ENCODE measurements at places on chromosomes 4 and X.

GRCh38 chr4:152896811-152897210, 39.3 kb upstream of the FHDC1 start:
- DNase-seq: peak; percentile 15

DNA sequence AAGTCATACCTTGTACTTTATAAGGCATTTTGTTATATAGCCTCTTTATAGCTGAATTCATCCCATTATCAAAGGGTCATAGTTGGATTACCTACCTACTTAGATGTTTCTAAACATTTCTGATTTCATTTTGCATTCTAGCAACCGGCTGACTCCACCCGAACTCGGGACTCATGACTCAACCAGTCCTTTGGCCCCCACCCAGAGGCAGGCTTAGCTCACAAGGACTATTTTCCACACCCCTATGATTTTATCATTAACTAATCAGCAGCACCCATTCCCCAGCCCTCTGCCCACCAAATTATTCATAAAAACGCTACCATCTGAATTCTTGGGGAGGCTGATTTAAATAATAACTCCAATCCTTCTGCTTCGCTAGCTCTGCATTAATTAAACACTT, 79.9 kb upstream of the EGFL6 start:
- DNase-seq: peak; percentile 72

DNA sequence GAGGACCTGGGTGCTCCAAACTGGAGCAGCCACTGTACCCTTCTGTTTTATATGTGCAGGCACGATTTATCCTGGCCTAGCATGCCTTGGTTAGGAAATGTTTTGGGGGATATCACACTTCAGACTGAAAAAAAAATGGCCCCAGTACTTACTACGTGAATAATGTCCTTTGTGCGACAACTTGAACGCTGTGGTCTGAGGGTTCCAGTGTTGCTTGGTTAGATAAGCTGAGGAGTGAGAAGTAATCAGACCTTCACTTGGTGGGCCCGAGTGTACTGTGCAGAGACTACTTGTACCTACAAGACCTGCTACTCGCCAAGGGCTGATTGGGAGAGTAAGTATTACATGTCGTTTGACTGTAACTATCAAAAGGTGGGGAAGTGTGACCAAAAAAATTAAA, 678 bp downstream of the DNAAF6 start:
- no peak for DNase-seq

GRCh38 chrX:34197946-34198345, 65.8 kb upstream of the FAM47A start:
- no peak for DNase-seq

GRCh38 chr4:25253071-25253445, 19.2 kb downstream of the PI4K2B start:
- DNase-seq: peak; percentile 21

DNA sequence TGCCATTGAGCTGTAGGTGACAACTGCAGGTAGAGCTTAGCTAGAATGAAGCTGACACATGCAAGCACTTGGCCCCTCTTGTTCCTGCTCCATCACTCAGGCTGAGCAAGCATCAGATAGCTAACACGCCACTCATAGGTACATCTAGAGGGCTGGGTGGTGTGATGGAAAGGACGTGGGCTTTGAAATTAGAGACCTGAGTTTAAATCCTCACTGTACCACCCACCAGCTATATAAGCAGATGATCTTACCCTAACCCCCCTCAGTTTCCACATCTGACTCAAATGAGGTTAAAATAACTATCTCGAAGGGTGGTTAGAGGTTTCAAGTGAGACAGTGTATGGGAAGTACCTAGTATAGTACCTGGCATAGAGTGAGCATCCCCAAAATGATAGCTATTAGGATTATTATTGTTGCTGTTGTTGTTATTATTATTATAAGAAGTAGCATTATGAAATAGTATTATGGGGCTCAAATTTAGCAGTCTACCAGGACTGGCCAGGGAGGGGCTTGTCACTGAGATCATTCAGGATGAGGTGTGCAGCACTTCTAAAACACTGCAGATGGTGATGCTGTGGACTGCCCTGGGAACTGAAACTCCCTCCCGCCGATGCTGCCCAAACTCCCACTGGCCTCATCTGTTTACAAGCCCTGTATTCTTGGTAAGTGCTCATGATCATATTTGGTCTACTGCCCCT, 59.0 kb downstream of the REELD1 start:
- DNase-seq: no peak

GRCh38 chrX:23513121-23513520, 154.2 kb upstream of the PRDX4 start:
- no peak for DNase-seq

DNA sequence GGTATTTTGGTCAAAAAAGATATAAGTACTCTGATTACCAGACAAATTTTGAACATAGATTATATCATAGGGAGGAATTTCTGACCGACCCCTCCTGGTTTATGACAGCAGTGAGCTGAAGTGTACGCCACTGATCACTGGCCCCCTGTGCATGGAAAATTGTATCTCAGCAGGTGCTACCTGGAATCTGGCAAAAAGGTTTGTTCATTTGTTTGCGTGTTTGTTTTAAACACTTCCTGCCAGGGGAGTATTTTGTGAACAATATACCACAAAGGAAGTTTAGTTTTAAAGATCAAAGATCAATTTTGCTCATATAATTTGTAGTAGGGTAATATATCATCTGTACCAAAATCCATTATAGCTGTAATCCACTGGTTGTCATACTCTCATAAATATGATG, 219.7 kb upstream of the TENM3 start:
- DNase-seq: no peak

DNA sequence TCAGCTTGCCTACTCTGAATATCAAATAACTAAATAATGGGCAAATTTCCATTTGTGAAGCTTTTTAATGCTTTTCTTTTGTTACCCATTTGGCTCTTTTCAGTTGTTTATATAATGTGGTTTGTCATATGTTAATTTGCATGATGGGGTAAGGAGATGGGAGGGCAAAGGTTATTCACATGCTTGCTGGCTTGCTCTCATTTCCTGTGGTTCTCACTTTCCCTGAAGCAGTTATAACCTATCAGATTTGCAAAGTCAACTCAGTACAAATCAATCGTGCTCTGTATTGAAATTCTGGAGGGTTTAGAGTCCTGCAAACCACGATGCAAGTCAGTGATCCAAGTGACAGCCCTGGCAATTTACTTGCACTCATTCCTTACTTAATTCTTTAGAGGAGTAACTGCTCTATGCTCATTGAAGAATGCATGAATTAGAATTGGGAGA, 711.2 kb downstream of the ADGRL3 start:
- DNase-seq: peak; percentile 3

DNA sequence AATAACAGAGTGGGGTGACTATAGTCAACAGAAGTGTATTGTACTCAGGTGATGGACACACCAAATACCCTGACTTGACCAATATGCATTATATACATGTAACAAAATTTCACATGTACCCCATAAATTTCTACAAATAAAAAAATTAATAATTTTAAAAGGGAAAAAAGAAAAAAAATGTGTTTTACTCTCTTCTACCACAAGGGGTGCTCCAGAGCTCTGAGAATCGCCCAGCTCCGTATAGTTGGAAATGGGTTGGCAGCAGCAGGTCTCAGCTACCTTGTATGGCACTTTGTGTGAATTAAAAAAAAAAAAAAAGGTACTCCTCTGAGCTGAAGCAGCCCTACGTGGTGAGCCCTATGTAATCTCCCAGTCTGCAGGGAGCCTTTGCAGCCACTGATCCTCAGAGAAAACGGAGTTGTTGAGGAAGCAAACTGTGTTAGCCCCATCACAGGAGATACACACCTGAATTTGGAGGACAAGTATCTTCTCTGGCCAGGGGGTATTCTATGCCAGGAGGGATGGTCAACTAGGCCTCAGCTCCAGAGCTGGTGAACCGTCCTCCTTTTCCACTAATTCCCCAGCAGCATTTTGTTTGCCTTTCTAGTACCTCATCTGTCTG, 17.2 kb upstream of the POLA1 start:
- DNase-seq: no peak

GRCh38 chr4:31807036-31807435, 1086.9 kb downstream of the PCDH7 start:
- DNase-seq: peak; percentile 11

DNA sequence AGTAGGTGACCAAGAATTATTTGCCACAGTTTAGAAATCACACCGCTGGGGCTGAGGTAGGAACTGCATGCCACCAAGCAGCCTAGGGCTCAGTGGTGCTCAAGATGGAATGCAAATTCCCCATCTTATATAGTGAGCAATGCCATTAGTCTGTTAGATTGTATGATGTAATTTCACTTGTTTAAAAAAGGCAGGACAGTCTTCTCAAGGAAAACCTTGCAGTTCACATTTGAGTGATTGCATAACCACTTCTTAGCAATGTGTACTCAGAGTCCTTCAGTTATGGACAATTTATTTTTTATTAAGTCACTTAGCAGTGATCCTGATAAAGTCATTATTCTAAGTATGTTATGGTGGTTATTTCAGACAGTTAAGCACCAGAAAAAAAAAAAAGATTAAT, 142.9 kb upstream of the SFRP2 start:
- peak; percentile 12 for DNase-seq

- peak; percentile 57 for DNase-seq
Measured at GRCh38 chrX:85992811-85993229, 54.5 kb downstream of the CHM start.

DNA sequence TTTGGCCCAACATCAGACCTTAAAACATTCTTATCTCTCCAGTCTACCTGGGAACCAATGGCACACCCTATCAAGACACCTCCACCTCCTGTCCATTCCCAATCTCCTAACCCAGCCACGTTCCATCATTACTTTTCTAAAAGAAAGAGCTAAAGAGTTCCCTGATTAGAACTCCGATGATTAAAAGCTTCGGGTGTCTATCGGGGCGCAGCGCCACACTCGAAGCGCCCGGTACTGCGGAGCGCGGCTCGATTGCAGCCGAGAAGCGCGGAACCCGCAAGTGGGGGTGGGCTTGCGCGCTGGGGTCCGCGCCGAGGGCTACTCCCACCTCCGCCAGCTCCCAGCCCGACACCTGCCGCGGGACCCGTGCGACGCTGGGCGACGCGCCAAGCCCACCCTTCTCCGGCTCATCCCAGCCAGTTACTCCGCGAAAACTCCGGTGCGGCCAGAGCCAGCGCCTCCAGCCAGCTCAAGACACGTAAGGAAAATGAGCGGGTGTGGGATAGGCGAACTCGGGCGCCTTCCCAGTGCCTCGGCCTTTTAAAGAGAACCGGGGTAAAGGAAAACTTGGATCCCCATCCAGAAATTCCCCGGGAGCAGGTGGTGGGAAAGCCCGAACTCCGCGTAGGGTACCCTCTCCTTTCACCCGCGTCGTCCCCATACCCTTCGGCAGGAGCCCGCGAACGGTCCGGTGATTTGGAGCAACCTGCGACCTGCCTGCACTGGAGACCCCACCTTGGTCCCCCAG, 593 bp downstream of the NPY1R start:
- peak; percentile 25 for DNase-seq

- DNase-seq: no peak
Measured at GRCh38 chr4:119655111-119655837, 26.7 kb upstream of the PDE5A start.

GRCh38 chrX:56232221-56233082, at the start of gene KLF8:
TSS of gene KLF8 (plus strand) at chrX:56232356. CDS start at chrX:56233335, 979 bp downstream.
- DNase-seq: peak; percentile 14

- DNase-seq: peak; percentile 78
Measured at GRCh38 chr4:110510955-110511544, 35.1 kb downstream of the ENPEP start.

GRCh38 chrX:12978205-12979025, 3.5 kb downstream of the TMSB4X start:
- peak; percentile 91 for DNase-seq

DNA sequence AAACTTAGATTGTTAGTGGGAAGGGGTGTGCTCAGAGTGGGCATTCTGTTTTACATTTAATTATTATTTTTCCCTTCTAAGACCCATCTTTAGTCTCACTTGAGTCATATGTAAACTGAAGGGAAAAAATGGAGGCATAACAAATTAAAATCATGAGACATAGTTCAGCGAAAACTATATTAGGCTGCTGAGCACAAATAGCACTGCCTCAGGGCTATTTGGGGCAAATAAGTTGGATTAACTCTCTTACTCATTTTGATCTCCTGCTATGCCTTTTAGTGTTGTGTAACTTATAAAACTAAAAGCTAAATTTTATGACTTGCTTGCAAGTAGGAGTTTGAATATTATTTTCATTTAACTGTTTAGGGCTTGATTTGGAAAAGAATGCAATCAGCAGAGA, 1329.2 kb upstream of the PCDH7 start:
- DNase-seq: no peak

DNA sequence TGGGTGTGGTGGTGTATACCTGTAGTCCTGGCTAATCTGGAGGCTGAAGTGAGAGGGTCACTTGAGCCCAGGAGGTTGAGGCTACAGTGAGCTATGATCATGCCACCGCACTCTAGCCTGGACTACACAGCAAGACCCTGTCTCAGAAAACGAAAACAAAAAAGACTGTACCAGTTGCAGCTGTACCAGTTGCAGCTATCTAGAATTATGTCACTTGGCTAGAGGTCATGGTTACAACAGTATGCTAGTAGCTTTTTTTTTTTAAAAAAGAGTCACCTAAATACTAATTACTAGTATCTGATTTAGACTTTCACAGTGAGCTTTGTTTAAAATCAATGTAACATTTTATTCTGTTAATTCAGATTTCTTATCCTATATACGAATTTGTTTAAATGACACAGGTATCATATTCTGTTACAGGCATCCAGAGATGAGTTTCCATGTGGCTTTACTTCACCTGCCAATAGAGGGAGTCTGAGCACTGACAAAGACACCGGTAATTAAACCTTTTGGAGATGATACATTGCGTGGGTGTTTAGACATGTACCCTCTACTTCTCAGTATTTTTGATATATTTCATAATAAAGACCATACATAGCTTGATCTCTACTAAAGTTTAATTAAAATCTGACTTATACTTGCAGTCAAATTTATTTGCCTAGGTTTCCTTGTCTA, 100.2 kb upstream of the IL13RA1 start:
- DNase-seq: no peak

DNA sequence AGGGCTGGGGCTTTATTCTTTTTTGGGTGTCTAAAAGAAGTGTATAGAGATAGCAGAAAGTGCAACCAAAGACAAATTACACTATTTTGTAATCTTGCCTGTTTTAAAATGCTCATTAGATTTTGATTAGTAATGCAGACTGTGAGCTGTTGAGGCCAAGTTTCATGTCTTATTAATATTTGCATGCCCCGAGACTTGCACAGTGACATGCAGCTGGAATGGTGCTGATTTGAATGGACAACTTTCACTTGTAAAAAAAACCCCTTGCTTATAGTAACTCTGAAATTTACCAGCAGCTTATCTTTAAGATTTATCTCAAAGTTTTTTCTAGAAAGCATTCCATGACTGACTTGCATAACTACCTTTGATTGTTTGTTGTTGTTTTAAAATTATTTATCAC, 835.1 kb upstream of the IGFBP7 start:
- DNase-seq: no peak

- DNase-seq: peak; percentile 42
Measured at GRCh38 chr4:148238086-148238485, 204.1 kb downstream of the NR3C2 start.

- DNase-seq: peak; percentile 82
Measured at GRCh38 chr4:37726666-37727065, 40.5 kb upstream of the RELL1 start.

GRCh38 chrX:149908308-149908707, 21.1 kb upstream of the HSFX4 start:
- no peak for DNase-seq

GRCh38 chrX:135484641-135485289, 35.7 kb upstream of the INTS6L start:
- DNase-seq: peak; percentile 79

- no peak for DNase-seq
Measured at GRCh38 chr4:178275671-178276360, 833.6 kb upstream of the AGA start.

Data from cardiac fibroblast (primary cell).